ENCODE measurements at places on chromosomes 7 and 10.
A peak's percentile ranks its signal among the peaks of the same experiment; 100 is the strongest.

- DNase-seq, result no peak
Observed at GRCh38 chr7:15757041-15758000, 70.8 kb upstream of the MEOX2 start.

DNA sequence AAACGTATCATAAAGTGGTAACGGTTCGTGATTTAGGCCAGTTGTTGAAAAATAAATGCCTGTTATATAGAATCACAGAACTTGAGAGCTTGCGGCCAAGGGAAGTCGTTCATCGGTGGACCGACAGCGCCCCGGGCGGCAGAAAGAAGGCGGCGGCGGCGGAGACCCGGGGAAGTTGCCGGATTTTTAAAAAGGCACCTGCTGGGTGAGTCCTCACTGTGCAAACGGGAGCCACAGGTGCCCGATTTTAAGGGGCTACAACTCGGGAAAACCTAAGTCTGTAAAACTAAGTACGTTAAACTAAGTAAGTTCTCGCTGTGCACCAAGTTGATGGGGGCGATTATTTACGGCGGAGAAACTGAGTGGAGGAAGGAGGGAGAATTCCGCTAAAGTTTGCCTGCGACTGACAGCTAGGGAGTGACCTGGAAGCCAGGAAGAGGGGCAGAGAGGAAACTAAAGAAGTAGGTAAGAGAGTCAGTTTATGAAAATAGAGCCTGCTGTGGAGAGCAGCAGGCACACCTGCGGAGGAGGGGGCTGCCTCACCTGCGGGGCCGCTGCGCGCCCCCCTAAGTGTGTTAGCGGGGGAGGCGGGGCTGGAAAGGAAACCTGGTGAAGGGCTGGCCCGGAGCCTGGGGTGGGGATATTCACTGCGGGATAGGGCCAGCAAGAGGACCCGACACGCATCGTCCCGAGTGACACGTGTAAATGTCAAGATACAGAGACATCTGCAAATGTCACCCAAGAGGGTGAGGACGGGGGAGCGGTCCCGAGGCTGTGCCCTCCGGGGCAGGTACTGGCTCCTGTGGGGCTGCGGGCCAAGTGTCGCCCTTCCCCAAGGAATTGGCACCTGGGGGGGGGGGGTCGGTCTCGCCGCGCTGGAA, 996 bp downstream of the ADAM12 start:
- peak; percentile 70 for DNase-seq

GRCh38 chr7:1663857-1664651, 6.0 kb upstream of the ELFN1 start:
- peak; percentile 38 for DNase-seq

DNA sequence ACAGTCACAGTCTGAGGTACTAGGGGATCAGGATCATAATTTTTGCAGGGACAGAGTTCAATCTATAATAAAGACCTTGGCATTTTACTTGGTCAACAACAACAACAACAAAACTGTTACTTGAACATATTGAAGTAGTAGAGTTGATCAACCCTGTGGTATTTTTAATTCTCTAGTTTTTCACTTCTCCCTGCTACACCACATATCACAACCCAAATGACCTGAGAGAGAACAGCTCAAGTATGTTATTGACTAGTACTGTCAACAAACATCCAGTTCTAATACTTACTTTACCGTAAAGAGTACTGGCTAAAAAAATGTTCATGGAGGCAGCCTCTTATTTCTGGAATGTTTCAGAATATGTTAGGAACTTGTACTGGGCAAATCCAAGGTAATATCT, 90.5 kb upstream of the FAM3C start:
- no peak for DNase-seq

- no peak for DNase-seq
Observed at GRCh38 chr7:108103558-108104298, 26.4 kb downstream of the LAMB4 start.

GRCh38 chr10:23065181-23065948, 30.0 kb upstream of the MSRB2 start:
- DNase-seq, result peak; percentile 80

DNA sequence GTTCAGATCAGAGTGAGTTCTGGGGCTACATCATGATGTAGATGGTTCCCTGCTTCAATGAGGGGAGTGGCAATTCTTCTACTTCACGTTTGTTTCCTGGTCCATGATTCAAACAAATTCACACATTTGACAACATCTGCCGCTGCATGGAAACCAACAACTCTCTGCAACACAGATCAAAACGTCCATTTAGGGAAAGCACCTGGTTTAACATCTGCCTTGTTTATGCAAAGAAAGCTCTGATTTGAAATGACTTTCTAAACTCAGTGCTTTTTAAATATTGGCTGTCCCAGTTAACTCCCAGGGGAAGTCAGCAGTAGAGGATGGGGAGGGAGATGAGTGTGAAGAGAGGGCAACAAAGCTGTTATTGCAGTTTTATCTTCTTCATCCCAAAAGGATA, 93.8 kb downstream of the GAD2 start:
- DNase-seq, result no peak

GRCh38 chr7:69678494-69679187, 80.4 kb downstream of the AUTS2 start:
- DNase-seq, result no peak

GRCh38 chr10:29240986-29241660, 47.7 kb upstream of the LYZL1 start:
- DNase-seq, result no peak

GRCh38 chr10:88987243-88987725, 3.3 kb upstream of the FAS start:
- no peak for DNase-seq

DNA sequence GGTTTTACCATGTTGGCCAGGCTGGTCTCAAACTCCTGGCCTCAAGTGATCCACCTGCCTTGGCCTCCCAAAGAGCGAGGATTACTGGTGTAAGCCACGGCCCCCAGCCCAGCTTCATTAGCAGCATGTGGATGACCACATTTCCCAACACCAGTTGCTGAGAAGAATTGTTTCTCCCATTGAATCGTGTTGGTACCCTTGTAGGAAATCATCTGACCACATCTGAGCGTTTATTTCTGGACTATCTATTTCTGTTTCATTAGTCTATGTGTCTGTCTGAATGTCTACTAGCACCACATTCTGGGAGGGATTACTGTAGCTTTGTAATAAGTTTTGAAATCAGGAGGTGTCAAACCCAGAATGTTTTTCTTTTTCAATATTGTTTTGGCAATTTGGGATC, 89.6 kb downstream of the LCOR start:
- no peak for DNase-seq

DNA sequence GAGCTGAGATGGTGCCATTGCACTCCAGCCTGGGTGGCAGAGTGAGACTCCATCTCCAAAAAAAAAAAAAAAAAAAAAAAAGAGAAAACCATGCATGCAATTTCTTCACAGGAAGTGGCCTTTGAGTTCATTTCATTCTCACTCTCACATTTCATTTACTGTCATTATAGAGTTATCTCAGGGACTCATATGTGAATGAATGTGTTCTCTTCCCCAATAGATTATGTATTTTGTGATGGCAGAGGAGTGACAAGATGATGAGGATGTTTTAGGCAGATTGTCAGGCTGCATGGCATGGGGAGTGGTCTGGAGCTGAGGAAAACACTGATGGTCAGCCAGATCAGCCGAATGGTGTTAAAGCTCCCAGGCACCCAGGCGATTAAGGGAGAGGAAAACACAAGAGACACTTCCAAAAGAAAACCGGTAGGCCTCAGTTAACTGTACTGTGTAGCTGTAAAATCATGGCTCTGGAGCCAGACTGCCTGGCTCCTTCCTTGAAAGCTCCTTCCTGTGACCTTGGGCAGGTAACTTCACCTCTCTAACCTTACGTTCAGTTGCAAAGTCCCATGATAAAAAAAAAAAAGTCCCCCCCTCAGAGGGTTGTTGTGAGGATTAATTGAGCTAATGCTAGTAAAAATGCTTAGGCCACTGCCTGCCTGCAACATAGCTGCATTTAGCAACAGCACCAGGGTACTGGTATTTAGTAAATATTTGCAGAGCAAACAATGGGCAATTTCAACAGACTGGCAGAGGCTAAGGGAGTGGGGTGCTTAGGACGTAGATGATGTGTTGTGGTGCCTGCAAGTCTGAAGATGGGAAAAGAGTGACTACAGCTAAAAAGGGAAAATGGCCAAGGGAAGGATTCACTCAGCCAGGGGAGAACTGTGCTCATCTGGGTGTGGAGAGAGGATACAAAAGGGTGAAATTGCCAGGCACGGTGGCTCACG, 6.9 kb downstream of the FRAT2 start:
- no peak for DNase-seq

GRCh38 chr10:93481637-93482144, 443 bp downstream of the MYOF start:
- no peak for DNase-seq

Data from Right ventricle myocardium superior (tissue), 1 donor.